ENCODE measurements at places on chromosomes 7 and 10.

DNA sequence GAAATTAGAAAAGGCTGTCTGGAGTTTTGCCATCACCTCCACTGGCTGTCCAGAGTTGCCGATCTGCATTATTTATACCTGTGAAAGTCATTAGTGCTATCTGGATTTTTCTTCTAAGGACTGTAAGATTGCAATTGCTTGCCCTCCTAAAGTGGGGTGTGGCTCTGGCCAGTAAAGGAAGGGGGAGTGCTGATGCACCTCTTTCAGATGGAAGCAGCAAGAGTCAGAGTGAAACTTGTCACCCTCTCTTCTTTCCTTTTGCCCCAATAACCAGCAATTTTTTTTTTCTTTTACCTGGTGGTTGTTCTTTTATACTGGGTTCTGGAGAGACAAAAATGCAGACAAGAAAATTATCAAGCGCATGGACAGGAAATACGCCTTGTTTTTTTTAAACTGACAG, 527.4 kb upstream of the NRP1 start:
- DNase-seq, result no peak

DNA sequence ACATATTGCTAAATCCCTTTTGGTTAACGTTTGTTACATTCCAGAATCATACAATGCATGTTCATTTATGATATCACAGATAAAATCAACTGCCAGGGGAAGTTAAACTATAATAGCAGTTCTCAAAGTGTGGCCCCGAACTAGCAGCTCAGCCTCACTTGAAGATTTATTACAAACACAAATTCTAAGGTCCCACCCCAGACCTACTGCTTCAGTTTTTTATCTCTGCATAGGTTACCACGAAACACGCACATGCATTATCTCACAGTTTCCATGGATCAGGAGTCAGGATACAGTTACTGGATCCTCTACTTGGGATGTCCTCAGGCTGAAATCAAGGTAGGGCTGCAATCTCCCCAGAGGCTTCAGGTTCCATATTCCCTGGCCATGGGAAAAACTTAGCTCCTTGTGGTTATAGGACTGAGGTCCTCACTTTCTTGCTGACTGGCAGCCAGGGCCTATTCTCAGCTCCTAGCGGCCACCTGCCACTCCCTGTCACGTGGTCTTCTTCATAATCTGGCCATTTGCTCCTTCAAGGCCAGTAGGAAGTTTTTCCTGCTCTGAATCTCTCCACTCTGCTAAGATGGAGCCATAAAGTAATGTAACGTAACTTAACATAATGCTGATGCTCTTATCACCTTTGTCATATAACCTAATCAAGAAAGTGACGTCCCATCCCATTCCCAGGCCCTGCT, 50.5 kb upstream of the YAE1 start:
- DNase-seq, result no peak

DNA sequence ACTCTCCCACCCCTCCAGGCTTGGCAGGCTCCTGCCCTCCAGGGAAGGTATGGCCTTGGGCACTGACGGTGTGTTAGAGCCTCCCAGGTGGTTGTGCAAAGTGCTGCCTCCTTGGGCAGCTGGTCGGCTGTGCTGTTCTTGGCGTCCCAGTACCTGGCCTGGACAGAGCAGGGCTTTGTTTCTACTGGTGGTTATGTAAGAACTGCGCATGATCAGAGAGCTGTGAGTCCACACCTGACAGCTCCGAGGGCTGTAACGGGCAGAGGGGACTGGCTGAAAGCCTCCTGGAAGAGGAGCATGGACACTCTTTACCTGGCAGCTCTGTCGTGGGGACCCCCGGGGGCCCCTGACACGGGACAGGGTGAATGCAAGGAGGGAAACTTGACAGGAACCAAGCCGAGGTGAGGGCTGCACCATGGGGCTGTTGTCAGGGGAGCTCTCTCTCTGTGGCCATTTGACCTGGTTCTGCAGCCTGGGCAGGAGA, 3.1 kb upstream of the SFRP5 start:
- no peak for DNase-seq

GRCh38 chr10:70078937-70079336, 26.3 kb downstream of the MACROH2A2 start:
- no peak for DNase-seq

GRCh38 chr10:62631241-62631640, 173.3 kb upstream of the ADO start:
- DNase-seq, result no peak

DNA sequence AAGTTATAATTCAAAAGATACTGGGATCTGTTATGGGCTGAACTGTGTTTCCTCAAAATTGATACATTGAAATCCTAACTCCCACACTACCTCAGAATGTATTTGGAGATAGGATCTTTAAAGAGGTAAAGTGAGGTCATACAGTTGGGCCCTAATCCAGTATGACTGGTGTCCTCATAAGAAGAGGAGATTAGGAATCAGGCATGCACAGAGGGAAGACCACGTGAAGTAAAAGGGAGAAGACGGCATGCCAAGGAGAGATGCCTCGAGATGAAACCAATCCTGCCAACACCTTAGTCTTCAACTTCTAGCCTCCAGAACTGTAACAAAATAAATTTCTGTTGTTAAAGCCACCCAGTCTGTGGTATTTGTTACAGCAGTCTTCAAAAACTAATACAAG, 5.9 kb upstream of the CFAP69 start:
- no peak for DNase-seq

DNA sequence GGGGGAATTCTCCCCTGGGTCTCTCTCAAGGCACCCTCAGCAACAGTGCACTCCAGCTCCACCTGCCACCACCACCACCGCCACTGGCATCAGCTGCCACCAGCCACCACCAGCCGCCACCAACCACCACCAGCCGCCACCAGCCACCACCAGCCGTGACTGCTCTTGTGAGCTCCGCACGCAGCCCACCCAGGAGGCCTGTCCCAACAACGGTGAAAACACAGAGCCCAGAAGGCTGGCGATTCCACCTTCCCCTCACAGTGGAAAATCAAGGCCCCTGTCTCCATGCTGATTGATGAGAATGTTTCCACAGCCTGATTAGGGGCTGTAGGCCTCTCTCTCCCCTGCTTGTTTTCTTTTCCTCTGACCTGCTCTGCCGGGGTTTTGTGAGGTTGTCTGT, 41.1 kb downstream of the COBL start:
- no peak for DNase-seq

DNA sequence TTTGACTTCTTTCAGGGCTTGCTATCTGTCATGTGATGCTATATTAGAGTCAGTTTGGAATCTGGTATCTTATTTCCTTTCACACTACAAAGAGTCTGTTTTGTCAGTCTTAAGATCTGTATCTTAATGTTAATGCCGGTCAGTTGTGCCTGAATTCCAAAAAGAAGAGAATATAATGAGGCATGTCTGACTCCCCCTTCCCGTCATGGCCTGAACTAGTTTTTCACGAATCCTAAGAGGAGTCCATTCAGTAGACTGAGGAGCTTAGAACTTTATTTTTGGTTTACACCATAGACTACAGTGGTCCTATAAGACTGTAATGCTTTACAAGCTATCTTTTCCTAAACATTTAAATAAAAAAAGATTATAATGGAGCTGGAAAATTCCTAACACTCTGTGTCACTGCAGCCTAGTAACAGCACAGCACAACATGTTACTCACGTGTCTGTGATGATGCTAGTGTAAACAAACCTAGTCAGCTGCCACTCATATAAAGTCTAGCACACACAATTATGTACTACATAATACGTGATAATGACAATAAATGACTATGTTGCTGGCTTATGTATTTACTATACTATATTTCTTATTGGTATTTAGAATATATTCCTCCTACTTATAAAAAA, 50.6 kb downstream of the VPS41 start:
- no peak for DNase-seq

DNA sequence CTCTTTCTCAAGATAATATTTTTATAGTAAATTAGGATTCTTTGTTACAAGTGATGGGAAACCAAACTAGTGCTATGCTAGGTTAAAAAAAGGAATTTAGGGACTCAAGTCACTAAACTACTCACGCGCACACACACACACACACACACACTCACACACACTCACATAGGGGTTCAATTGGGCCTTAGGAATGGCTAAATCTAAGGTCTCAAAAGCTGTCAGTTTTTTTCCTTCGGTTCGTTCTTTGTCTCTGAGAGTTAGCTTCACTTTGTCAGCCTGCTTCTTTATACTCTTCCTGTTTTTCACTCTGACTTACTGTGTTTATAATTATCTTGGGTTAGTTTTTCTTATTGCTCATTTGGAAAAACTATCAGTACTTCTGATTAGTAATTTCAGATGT, 138.9 kb downstream of the ADK start:
- DNase-seq, result no peak

GRCh38 chr7:74294191-74294998, 5.2 kb downstream of the CLIP2 start:
- DNase-seq, result no peak

GRCh38 chr10:23804125-23804524, 365.2 kb downstream of the OTUD1 start:
- DNase-seq, result peak; percentile 17

- DNase-seq, result no peak
Observed at GRCh38 chr10:30724296-30724695, 94.7 kb upstream of the LYZL2 start.

DNA sequence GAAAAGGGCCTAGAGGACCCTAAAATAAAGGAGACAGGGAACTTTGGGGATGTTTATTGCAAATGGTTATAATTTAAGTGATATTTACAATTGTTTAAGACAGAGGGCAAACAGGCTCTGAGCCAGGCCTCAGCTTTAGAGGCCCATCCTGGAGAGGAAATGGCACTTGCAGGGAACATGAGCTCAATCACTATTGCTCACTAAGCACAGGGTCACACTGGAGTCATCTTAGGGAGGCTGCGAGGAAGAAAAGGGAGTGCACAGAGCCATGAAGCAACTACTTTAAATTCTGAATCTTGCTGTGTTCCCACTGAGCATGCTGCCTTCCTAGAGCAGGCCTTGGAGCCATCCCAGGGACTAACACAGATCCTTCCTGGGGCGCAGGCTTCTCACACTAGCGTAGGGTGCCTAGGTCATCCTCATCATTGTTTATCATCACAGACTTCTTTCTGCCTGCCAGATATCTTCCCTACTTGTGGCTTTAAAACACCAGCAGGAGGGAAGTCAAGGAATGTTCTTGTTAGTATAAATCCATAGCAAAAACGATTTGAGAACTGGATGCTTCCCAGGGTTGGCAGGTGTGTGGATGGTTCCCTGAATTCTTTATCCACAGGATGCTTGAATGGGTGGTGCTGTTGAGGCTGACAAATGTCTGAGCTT, 12.7 kb upstream of the DNAJB12 start:
- no peak for DNase-seq

GRCh38 chr10:126135941-126136595, 239.7 kb downstream of the FANK1 start:
- no peak for DNase-seq

GRCh38 chr7:26653430-26654399, 210.7 kb downstream of the SKAP2 start:
- no peak for DNase-seq

DNA sequence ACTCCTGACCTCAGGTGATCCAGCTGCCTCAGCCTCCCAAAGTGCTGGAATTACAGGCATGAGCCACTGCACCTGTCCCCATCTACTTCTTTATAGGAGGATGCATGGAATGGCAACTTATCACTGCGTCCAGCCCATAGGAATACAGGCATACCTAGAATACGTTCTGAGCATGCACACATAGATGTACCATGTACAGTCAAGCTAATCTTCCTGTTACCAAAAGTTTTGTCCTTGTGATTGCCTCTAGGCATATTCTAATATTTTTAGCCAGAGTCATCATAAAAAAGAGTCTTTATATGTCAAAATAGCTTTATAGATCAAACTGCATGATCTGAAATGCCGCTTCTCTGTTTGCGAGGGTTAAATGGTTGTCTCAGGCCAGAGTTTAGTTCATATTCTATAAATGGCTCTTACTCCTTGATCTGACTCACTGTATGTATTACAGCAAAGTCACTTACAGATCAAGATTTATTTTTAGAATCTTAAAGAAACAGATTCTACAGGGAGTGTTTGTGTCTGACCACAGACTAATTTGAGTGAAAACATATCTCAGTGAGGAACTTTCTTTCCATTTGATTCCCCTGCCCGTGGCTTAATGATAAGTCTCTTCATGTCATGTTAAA, 210.9 kb downstream of the CREB5 start:
- DNase-seq, result no peak

Data from putamen (tissue), 1 donor.